ENCODE measurements at places on chromosomes 7 and 10. TPM values are rescaled to one million over a fixed set of nuclear protein-coding genes. Genes with fewer than 3 reads are reported as not detected.

The EGFR gene
- 40.9 TPM for total RNA-seq

The PIP gene
- not detected for total RNA-seq

The LLCFC1 gene
- not detected for total RNA-seq

The MSANTD7 gene
- 24.6 TPM for total RNA-seq
